Calu3 (cell line): ENCODE measurements at places on chromosomes 12 and 14. TPM values are rescaled to one million over a fixed set of nuclear protein-coding genes. Genes with fewer than 3 reads are reported as not detected.

DNA sequence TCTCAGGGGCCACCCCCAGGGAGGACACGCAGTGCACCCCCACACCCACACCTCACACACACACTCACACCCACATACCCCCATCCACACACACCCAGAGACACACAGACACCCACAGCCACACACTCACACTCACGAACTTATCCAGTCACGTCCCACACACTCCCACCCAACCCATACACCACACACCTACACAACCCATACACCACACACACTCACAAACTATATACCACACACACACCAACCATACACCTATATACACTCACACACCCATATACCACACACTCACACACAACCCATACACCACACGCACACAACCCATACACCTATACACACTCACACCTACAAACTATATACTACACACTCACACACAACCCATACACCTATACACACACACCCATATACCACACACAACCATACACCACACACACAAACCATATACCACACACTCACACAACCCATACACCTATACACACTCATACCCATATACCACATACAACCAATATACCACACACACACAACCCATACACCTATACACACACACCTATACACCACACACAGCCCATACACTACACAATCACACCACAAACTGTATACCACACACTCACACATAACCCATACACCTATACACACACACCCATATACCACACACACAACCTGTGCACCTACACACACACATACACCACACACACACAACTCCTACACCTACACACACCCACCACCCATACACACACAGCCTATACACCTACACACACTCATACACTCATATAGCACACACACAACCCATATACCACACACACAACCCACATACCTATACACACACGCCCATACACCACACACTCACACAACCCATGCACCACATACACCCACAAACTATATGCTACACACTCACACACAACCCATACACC, 42.7 kb downstream of the TMEM121 start:
- peaks cover 9% of the 10 kb centered on the region for H3K4me1 ChIP-seq
- DNase-seq: no peak
- H3K27ac ChIP-seq: no peak overlapping the region
- H3K36me3 ChIP-seq: no peaks in the 10 kb centered on the region
- peaks cover 12% of the 10 kb centered on the region for H3K27me3 ChIP-seq
- no peak overlapping the region for H3K4me3 ChIP-seq

GRCh38 chr14:51455041-51455835, 196.5 kb upstream of the FRMD6 start:
- no peak overlapping the region for H3K27ac ChIP-seq
- no peaks in the 10 kb centered on the region for H3K27me3 ChIP-seq
- H3K4me3 ChIP-seq: no peak overlapping the region
- H3K36me3 ChIP-seq: peaks cover 6% of the 10 kb centered on the region
- H3K4me1 ChIP-seq: peaks cover 21% of the 10 kb centered on the region

DNA sequence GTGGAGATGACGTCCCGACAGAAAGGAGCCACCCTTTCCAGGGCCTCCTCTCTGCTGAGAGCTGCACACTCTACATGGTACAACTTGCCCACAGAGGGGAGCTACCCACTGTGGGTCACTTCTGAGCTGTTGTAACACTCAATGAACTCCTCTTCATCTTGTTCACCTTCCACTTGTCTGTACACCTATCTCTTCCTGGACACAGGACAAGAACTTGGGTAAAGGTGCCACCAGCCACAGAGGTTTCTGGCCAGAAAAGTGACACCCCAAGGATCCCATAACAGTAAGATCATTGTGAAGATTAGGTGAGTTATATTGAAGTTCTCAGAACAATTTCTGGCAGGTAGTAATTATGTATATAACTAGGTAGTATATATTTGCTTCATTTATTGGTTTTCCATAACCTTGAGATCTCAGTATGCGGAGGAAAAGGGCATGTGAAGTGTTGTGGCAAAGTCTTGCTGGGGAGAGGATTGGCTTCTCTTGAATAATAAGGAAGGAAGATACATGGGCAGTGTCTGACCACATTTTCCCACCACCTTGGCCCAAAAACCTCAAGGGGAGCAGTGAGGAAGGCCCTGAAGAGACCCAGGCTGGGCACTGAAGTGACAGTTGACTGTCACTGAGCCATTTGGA, 34.2 kb downstream of the KRT76 start:
- no peak overlapping the region for H3K27ac ChIP-seq
- no peaks in the 10 kb centered on the region for H3K36me3 ChIP-seq
- peaks cover 63% of the 10 kb centered on the region for H3K27me3 ChIP-seq
- H3K4me1 ChIP-seq: no peaks in the 10 kb centered on the region
- no peak overlapping the region for H3K4me3 ChIP-seq
- DNase-seq: no peak

CLEC9A gene
- not detected in 2 replicates for total RNA-seq

GRIN2B gene
- total RNA-seq: 0.05 TPM in 2 replicates

CLEC4C gene
- total RNA-seq: not detected in 2 replicates

PLA2G1B gene
- total RNA-seq: not detected in 2 replicates
